ENCODE measurements at places on chromosomes 11 and 22.

DNA sequence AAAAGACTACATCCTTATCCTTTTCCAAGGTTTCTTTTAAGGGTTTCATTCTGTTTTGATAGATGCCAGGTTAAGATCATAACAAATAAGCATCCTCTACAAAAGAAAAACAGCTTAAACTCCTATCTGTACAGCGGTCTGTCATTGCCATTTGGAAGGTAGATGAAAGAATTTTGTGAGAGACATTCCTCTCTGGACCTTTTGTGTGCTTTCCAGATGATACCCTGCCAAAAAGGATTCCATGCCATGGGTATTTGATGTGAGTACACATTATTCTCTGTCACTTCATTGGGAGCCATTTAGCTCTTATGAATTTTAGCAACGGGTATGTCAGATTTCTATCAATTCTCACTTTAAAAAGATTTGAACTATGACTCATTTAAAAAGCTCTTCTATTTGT is 153.7 kb downstream of the GRIA4 start:
- DNase-seq, result no peak

GRCh38 chr11:19602406-19602805 is 110.2 kb upstream of the NAV2 start:
- DNase-seq, result no peak

- peak; percentile 12 for DNase-seq
Observed at GRCh38 chr11:77062924-77063323, 3.8 kb upstream of the CAPN5 start.

DNA sequence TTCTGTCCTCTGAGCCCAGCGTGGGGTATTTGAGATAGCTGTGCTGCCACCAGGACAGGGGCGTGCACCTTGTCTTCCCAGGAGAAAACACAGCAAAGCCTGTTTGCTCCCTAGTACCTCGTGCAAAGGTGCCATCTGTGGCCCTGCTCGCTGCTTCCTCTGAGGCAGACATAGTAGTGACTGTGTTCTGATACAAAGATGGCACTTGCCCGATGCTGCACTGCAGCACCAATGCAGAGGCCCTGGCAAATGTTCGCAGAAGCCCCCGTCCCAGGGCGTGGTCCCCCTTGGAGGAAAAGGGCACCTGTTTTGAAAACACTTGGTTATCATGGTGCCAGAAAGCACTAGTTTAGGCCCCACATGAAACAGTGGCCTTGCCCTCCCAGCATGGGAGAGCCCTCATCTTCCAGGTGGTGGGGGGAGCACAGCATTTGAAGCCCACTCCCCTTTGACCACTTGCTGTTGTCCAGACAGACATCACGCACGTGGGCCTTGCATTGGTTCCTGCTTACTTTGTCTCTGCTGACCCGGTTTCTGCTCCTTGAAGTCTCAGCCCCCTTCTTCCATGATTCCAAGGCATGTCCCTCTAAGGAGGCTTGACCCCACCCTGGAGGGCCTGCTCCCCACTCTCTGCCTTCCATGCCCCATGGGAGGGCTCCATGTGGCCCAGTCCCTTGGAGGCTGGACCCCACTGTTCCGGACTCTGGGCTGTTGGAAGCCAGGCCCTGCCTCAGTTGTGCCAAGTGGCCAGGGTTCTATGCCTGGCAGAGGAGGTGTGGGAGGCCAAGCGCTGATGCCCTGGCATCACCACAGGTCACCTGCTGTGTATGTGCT is 109.4 kb downstream of the KCNQ1OT1 start:
- no peak for DNase-seq

- no peak for DNase-seq
Observed at GRCh38 chr11:44519989-44520737, 45.3 kb upstream of the CD82 start.

DNA sequence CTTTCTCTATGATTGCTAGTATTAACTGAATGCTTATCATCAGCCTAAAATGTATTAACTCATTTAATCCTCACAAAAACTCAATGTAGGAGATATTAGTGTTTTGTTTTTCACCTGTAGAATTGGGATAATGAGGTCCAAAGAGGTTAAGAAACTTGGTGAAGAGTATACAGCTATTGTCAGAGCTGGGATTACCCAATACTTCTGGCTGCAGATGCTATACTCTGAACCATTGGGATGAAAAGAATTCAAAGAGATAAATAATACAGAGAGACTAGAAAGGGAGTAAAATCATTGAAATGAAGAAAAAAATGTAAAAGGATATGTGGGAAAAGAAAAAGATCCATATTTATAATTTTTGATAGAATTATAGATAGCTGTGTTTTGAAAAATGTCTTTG is 137.1 kb downstream of the TRPC6 start:
- DNase-seq, result no peak

DNA sequence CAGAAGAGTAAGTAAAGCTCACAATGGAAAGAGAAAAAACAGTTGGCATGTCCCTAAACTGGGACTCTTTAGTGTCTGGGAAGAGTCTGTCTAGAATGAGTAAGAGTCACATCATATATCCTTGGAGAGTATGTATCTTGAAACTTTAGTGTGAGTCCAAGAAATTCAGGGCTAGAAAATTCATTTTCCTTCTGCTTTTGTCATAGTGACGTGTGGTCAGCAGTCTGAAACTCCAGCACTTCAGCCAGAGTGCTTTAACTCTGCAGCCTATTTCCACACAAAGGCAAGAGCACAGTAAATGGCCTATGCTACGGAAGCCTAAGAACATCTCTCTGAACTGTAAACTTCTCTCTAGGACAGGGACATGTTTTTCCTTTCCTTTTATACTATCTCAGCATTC is 174.1 kb downstream of the FAM181B start:
- DNase-seq, result no peak

DNA sequence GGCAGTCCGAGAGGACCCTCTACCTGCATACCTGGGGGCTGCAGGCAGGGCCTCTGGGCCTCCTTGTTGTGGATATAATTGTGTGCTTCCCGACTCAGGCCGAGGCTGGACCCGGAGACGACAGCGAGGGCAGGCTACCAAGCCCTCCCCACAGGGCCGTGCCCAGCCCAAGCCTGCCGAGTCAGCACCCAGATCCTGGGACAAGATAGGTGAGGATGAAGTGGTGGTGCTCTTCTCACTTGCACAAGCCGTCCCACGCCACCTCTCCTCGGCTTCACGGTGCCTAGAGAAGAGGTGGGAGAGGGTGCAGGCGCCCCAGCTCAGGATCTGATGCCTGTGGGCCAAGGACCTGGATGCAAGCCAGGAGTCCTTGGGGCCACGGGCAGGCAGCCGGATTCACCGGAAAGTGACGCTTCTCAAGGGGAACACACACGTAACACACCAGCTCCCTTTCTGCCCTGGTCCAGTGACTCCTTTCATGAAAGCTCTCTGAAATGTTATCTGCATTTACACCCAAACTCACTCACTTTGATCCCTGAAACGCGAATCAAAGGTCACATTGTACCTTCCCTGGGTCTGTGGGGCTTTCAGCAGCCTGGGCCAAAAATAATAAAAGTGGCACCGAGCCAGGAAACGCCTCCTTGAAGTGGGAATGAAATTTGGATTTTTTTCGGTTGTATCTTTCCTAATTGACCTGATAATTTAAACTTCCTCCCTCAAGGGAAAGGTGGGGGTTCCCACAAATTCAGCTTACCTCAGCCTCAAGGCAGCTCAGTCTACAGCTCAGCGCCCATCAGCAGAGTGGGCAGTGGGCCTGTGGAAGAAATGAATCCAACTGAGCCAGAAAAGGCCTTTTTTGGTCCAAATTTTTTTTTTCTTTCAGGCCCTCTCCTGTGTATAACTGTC is 1.1 kb upstream of the GNB1L start:
- DNase-seq, result peak; percentile 61

- peak; percentile 93 for DNase-seq
Observed at GRCh38 chr11:72144807-72145565, 9.5 kb downstream of the FOLR3 start.

GRCh38 chr11:38598418-38598817 is 2000.4 kb upstream of the RAG2 start:
- DNase-seq, result no peak

GRCh38 chr11:71558996-71559395 is 6.4 kb upstream of the KRTAP5-10 start:
- no peak for DNase-seq

DNA sequence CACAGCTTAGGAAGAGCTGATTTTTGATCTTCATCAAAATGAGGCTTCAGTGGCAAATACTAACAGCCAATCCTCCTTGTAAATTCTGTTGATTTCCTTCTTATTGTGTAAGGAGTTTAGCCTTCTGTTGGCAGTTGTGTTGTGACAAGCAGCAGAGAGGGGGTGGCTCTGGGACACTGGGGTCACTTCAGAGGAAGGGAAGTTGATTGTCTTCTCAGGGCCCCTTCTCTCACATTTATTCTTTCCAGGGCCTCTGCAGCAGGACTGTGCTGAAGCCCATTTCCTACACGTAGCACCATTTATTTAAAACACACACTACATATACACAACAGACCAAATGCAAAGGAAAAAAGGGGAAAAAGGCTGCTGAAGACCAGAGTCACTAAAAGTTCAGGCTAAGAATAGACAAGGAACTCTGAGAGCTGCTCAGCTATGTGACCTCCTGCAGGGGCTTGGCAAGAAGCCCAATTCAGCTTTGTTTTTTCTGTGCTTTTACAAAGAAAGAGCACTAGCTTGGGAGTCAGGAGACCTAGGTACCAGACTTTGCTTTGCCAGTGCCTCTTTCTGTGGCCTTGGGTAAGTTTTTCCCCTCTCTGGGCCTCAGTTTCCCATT is 28.3 kb upstream of the UPB1 start:
- no peak for DNase-seq

DNA sequence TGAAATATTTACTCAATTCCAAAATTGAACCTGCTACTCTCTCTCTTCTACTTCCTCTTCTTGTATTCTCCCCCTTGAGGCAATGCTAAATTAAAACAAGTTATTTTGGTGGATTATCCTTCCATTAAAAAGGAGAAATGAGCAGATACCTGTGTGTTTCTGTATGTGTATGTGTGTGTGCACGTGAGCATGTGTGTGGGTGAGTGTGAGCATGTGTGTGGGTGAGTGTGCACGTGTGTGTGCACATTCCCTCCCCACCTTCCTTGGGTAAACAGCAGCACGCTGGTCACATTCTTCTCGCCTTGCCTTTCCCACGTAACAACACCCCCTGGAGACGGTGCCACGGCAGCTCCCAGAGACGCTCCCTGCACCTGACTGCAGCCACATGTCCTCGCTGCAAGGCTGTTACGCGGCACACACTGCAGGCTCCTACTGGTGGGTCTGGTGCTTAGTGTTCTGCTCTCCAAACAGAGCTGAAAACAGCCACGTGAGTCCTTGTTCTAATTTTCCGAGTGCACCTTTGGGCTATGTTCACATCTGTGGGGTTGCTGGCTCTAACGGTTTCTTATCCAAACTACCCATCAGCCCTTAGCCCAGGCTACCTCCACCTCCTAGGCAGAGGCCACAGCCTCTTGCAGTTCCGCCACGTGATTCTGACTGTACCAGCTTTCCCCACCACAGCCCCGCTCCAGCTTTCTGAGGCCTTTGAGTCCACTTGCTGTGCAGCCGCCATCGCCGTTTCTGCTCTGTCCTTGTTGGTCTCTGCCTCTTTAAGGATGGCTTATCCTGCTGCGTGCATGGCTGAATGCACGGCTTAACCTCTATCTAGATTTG is 123.4 kb downstream of the CTTN start:
- no peak for DNase-seq

- DNase-seq, result no peak
Observed at GRCh38 chr11:6620636-6621035, 1.4 kb upstream of the TPP1 start.

GRCh38 chr22:48885919-48886305 is 941.8 kb downstream of the BRD1 start:
- DNase-seq, result no peak

- no peak for DNase-seq
Observed at GRCh38 chr11:33706966-33707365, 6.3 kb upstream of the C11orf91 start.

DNA sequence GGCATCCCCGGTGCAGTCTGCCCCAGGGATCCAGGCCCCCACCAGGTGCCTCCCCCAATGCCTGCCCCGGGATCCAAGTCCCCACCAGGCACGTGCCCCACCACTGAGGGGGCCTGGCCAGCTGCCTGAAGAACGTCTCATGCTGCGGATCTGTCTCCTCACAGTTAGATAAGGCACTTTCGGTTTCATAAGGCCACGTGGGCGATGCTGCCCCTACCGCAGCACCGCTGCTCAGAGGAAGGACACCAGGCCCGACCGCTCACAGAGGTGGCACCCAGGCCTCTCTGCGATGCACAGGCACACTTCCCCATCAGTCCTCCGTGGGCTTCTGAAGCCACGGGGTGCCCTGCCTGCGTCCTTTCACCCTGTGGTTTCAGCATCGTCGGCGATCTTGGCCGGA is 68.1 kb upstream of the BID start:
- DNase-seq, result no peak

GRCh38 chr22:30694640-30695350 is at the start of gene OSBP2:
TSS of gene OSBP2 (plus strand) at chr22:30694874. CDS start at chr22:30694910, 36 bp downstream.
- DNase-seq, result peak; percentile 8

GRCh38 chr11:112880495-112880894 is 80.7 kb upstream of the NCAM1 start:
- no peak for DNase-seq

DNA sequence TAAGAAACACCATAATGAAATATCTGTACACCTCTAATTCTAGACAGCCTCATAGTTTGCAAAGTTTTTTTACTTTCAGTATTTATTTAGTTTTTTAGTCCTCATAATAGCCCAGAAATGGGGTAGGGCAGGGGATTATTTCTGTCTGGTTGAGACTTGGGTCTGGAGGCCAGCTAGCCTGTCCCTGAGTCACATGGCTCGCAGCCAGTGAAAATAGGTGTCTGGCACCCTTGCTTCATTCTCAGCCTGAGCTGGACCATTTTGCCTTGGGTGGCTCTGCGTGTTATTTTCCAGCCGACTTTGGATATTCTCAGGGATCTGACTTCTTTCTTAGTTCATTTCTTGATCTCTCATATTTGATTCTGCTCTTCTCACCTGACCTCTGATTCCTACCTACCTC is 123.9 kb upstream of the NARS2 start:
- DNase-seq, result peak; percentile 73

DNA sequence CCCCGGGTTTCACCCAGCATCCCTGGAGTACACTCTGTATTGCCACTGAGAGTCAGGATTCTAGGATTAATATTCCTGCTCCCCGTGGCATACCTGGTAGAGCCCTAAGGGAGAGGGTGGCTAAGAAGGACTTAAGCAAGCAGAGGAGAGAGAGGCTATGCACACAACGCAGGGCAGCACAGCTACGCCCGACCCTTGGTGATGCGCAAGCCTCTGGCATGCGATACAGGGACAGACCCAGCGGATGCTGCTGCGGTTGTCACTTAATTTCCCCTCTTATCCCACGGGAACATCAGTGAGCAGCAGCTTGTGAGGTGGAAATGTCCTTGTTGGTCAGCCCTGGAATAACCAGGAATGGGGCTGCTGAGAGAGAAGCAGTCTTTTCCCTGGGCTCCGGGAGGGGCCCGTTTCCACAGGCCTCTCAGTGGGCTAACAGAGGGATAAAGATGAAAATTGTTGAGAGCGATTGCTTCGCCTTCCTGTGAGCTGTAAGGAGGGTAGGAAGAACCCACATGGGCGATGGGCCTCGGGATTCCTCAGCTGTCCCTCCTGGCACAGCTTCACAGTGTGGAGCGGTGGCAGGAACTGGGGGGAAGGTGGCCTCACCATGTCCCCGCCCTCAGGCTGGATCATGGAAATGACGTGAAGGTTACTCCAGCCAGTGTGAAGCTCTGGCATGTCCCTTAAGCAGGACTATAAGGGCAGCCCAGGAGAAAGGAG is 48.4 kb upstream of the RAB1B start:
- DNase-seq, result no peak

- no peak for DNase-seq
Observed at GRCh38 chr11:69982690-69983570, 95.2 kb upstream of the ANO1 start.

Data from epithelial cell of esophagus (primary cell).